Activated naive CD8-positive, alpha-beta T cell treated with anti-CD3 and anti-CD28 coated beads, Interleukin-2, amount 10 ng/mL, durations not matched to agents 7 days and 5 days (primary cell): ENCODE measurements at places on chromosomes 16 and 17. TPM values are rescaled to one million over a fixed set of nuclear protein-coding genes. Genes with fewer than 3 reads are reported as not detected.

DNA sequence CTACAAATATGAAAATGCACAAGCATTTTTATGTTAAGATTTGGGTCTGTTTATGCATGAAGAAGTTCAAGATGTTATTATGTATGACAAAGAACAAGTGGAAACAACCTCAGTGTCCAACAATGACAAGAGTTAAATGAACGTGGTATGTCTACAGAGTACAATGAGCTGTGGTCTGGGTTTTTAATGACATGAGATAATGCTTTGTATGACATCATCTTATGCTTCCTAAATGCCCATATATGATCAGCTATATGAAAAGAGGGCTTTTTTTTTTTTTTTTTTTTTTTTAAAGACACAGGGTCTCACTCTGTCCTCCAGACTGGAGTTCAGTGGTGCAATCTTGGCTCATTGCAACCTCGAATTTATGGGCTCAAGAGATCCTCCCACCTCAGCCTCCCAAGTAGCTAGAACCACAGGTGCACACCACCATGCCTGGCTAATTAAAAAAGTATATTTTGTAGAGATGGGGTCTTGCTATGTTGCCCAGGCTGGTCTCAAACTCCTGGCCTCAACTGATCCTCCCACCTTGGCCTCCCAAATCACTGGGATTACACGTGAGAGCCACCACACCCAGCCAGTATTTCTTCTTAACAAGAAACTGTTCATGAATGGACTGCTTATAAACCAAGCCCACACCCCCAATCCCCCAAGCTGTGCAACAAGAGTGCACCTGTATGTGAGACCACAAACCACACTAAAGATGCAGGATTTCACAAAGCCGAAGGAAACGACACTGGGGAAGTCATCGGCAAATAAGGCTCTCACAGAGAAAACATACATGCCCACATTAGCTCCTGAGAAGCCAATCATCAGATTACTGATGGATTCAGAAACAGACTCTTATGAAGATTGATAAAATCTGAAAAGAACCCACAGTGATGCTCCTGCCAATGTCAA, 114.5 kb downstream of the CPPED1 start:
- no peak for DNase-seq

GRCh38 chr17:47703191-47703591, 9.2 kb downstream of the TBKBP1 start:
- DNase-seq = peak; percentile 74

DNA sequence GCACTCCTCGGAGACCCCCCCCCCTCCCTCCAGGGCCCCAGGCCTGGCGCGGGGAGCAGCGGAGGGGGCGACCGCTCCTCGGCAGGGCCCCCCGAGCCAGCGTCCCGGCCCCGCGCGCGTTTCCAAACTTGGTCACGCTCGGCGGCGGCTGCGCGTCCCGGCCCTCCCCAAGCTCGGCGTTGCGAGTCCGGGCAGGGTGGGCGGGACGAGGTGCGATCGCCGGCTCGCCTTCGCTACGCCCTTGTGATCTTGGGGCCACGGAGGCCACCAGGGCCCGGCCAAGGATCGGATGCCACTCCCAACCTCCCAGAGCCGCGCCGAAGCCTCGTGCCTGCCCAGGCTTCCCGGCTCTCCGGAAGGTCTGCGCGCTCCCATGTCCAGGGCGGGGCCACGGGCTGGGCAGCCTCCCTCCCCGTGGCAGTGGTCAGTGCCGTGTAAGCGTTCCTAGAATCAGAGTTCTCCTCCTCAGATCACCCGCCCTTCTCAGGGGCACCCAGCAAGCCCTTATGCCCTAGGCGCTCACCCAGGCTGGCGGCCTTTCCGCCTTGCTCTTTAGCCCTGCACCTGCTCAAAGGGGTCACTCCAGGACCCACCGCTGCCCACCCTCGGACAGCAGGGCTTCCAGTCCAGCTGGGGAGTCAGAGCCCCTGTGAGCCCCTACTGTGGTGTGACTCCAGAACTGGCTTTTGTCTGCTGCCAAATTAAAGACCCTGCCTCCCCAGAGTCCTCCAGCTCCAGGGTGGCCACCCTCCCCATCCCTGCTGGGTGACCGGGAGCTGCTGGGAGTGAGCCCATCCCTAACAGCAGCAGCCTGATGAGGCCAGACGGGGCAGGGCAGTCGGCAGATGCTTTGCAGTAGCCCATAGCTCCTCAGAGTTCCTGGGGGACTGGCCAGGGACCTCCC, 12.2 kb upstream of the MRPS23 start:
- no peak for DNase-seq

DNA sequence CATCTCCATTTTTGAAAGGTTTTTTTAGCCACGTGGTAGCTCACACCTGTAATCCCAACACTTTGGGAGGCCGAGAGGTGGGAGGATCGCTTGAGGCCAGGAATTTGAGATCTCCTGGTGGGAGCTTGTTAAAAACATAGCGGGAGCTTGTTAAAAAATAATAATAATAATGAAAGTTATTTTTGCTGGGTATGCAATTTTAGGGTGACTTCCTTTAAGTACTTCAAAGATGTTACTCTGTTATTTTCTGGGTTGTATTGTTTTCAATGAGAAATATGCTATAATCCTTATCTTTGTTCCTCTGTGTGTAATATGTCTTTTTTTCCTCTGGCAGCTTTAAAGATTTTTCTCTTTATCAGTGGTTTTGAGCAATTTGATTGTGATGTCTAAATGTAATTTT, 48.1 kb downstream of the NLK start:
- DNase-seq = no peak

DNA sequence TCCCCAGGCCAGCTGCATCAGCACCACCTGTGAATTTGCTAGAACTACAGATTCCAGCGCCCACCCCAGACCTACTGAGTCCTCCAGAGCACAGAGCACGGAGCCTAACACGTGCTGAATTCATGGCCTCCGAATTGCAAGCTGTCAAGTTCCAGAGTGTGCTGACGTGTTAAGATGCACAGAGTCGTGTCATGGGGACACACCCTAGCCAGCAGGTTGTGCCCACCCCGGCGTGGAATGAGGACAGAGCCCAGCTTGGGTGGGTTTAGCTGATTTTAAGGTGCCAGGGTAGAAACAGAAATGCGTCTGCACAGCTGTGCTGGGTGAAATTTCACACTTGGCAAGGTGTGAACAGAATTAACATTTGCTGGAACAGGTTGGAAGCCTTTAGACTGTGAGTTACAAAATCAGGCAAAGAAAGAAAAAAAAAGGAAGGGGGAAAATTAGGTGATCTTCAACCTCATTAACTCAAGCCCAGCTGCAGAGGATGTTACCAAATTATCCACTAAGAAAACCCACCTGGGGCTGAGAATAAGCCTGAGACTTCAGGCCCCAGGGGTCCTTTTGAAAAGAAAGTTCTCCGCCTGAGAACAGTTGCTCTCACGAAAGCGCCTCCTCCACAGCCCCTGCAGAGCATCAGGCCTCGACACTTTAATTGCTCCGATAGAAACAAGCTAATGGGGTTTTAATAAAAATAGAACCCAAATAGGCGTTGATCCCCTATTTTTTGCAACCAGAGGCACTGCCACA, 27.1 kb downstream of the GINS3 start:
- no peak for DNase-seq

GRCh38 chr16:67027046-67027445, 1.9 kb upstream of the CBFB start:
- peak; percentile 26 for DNase-seq

KRTAP2-2 gene
- not detected for total RNA-seq

- DNase-seq = no peak
Measured at GRCh38 chr17:44751331-44751730, 7.5 kb upstream of the ADAM11 start.

SLFN14 gene
- not detected for total RNA-seq

DNA sequence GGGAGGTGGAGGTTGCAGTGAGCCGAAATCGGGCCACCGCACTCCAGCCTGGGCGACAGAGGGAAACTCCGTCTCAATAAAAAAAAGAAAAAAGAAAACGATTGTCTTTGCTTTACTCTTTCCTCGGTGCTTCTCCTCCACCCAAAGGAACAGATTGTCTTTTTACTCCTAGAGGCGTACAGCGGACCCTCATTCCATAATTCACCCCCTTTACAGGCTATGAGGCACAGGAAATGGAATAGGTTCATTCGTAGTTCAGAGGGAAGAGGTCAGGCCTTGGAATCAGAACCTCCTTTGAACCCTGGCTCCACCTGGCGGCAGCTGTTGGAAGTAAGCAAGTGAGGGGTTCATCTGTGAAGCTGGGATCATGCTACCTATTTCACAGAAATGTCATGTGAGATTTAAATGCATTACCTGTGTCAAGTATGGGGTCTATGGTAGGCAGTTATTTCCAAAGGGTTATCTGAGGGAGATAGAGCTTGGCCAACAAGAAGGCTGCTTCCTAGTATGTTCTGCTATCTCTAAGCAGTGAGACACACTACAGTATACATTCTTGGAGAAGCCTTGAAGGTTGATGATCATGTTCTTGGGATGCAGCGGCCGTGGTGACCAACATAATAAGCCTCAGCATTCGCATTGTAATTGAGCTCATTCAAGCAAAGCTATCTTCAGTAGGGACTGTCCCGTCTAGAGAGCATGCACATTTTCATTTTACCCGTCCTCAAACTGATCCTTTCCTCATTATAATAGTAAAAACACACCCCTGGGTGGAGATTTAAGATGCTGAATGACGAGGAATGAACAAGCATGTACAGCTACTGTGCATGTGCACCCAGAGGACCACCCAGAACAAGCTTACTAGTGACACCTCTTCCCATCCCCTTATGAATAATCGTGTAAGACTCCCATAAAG, 18.7 kb upstream of the ZNF689 start:
- peak; percentile 92 for DNase-seq

DNA sequence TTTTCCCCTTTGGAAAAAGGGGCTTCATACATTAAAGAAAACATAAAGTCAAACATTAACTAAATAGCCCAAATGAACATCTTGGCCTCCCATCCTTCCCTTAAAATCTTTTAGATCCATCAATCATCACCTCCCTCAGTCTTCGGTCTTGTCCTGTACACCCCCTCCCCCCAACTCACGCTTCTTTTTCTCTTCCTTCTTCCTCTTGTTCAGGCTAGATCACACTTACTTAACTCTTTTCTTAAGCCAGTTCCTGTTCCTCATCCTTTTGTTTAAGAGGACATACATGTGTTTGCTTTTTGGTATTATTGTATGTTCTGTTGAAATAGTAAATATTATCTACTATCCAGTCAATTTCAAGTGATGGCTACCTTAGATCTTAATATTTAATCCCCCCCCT, 5.5 kb downstream of the MFSD6L start:
- DNase-seq = no peak

GRCh38 chr17:63390090-63390489, 56.0 kb downstream of the CYB561 start:
- no peak for DNase-seq

BCL6B gene
- total RNA-seq = 0.36 TPM

- no peak for DNase-seq
Measured at GRCh38 chr17:42781639-42782165, 1.3 kb downstream of the WNK4 start.

QPRT gene
- total RNA-seq = 10.0 TPM

FAM20A gene
- total RNA-seq = not detected

DNA sequence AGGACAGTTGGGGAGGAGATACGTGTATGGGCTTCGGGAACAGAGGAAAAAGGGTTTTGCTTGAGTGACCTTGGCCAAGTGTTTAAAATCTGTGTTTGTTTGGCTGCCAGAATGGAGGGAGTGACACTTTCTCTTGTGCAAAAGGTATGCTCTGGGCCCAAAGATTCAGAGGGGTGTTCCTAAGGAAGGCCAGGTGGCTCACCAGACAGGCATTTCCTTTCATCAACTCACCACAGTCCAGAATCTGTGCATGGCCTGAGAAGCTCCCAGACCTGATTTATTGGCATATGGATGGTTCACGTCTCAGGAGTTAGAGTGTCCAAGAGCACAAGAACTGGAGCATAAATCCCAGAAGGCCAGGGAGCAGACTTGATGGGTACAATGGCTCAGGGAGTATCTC, 53.4 kb upstream of the NLK start:
- no peak for DNase-seq

PARD6A gene
- total RNA-seq = 9.5 TPM

PROCA1 gene
- 12.1 TPM for total RNA-seq

DNA sequence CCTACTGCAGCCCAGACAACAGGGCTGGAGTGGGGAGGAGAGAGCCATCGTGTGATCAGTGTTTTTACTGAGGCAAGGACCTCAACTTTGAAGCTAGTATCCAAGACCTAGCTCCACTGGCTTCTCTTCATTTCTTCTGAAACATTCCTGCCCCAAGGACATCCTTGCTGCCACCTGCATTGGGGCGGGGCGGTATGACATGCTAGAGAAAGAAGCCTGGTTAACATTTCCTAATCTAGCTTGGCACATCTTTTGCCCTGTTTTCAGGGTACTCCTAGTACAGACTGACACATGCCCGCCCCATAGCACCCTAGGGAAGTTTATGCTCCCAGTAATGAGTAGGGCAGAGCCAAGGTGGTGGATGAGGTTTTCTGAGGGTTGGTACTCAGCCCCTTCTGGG, 17.8 kb upstream of the ANKRD40CL start:
- no peak for DNase-seq

DNA sequence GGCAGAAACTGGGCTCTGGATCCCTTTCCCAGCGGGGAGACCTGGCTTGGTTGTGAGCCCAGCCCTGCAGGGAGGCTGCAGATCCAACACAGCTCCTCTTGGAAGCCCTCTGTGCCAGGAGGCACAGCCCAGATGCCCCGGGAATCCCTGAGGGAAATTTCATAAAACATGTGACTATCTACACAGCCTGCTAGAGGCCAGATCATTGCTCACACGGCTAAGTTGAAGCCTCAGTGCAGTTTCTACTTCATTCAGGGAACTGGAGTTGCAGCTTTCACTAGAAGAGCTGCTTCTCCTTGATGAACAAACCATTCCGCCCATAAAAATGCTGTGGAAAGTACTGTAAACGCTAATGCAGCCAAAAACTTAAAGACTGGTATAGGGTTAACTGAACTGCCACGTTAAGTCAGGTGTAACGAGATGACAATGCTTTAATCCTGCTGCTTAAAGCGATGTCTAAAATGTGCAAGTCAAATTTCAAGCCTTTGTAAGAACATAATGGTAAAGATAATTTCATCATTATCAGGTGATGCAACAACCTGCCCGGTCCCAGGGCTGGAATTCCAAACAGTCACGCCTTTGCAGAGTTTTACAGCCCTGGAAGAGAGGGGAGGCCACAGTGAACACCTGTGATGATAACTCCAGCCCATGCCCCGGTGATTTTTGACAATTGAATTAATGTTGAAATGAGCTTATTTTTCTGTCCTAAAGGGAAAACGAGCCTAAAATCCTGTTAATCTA, 172.5 kb downstream of the ZFHX3 start:
- DNase-seq = no peak

DNA sequence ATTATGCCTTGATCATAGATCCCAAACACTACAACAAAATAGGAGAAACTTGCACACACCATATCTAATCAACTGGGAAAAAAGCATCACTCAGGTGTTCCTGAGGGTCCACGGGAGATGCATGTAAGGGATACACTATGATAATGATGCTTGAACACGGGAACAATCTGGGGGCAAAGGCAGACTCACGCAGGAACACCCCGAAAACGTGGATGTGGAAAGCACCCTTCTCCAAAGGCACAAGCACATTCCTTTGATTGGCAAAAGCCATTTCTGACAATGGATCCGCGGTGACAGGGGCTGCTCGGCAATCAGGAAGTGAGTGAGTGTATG, 1.3 kb downstream of the ZNF652 start:
- peak; percentile 58 for DNase-seq

KRTAP4-1 gene
- not detected for total RNA-seq

PSMD11 gene
- total RNA-seq = 75.1 TPM

CES4A gene
- total RNA-seq = 17.5 TPM
